ENCODE measurements at places on chromosomes 4 and X.

GRCh38 chr4:102616636-102617035 lies 115.5 kb downstream of the NFKB1 start:
- DNase-seq: no peak

DNA sequence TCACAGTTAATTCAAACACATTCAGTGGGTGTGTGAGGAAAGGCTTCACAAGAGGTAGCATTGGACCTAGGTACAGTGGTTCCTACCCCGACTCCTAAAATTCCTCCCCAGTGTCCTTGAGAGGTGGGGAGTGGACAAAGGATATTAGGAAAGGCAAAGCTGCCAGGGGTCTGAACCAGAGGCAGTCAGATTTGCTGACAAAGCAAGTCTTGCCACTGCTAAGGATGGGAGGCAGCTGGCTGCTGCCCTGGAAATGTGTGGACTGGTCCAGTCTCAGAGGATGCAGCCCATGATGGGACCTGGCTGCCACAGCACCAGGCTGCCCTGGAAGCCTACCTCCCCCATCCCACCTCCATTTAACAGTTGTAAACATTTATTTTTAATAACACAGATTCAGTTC lies 4.1 kb upstream of the PHF8 start:
- DNase-seq: no peak

GRCh38 chrX:88425739-88426138 lies 321.3 kb upstream of the CPXCR1 start:
- DNase-seq: no peak

GRCh38 chr4:68152411-68152810 lies 22.7 kb upstream of the TMPRSS11F start:
- no peak for DNase-seq

All from stimulated activated CD4-positive, alpha-beta T cell treated with anti-CD3 and anti-CD28 coated beads, Interleukin-4, amount 100 ng/mL, for 4 hours (primary cell).